ENCODE measurements at places on chromosomes 2 and 18.

DNA sequence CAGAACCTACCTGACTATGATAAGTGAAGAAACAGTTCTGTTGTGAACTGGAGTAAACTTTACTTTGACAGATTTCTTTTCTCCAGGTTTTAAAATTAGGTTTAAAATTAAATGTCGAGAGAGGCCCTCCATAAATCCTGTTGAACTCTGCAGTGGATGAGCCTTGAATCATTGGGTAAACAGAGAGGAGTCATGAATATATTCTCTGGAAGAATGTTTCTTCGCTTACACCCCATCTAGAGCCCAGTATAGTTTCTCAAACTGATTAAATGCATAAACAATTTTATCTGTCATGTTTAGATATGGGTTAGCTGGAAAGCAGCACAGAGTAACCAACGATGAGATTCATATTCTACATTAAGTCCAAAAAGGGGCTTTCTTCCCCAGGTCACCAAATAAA is 84.0 kb downstream of the ZAP70 start:
- no peak for DNase-seq

GRCh38 chr2:29187926-29188325 is 72.7 kb downstream of the CLIP4 start:
- DNase-seq, result no peak

DNA sequence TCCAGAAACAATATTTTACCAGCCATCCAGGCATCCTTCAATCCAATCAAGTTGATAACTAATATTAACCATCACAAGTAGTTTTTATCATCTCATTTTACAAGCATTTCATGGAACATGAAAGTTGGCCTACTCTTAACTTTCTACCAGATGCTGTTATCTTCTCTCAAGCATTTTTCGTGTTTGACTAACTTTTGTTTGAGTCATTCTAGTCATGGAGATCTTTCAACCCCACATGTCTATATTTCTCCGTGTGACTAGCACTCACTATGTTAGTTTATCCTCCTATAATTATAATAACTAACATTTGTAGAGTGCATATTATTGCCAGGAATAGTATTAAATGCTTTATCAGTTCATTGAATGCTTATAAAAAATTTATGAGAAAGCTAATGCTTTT is 307.0 kb upstream of the CWC22 start:
- DNase-seq, result no peak

GRCh38 chr2:66667301-66667700 is 232.4 kb downstream of the MEIS1 start:
- no peak for DNase-seq

- no peak for DNase-seq
Observed at GRCh38 chr2:236179236-236180075, 11.3 kb upstream of the GBX2 start.

DNA sequence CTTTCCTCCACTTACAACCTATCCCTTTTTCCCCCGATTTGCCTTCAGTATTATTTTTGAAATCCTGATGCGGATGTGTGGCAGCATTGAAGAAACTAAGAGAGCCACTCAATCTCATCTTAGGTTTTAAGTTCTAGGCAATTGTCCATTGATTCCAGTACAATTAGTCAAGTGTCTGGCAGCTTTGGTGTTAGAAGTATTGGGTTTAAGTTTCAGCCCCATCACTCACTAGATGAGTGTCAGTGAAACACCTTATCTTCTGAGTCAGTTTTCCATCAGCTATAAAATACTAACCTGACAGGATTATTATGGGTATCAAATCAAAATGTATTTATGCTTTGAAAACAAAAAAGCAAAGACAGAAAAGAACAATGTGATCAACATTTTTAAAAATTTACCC is 16.8 kb upstream of the CUL3 start:
- DNase-seq, result no peak

DNA sequence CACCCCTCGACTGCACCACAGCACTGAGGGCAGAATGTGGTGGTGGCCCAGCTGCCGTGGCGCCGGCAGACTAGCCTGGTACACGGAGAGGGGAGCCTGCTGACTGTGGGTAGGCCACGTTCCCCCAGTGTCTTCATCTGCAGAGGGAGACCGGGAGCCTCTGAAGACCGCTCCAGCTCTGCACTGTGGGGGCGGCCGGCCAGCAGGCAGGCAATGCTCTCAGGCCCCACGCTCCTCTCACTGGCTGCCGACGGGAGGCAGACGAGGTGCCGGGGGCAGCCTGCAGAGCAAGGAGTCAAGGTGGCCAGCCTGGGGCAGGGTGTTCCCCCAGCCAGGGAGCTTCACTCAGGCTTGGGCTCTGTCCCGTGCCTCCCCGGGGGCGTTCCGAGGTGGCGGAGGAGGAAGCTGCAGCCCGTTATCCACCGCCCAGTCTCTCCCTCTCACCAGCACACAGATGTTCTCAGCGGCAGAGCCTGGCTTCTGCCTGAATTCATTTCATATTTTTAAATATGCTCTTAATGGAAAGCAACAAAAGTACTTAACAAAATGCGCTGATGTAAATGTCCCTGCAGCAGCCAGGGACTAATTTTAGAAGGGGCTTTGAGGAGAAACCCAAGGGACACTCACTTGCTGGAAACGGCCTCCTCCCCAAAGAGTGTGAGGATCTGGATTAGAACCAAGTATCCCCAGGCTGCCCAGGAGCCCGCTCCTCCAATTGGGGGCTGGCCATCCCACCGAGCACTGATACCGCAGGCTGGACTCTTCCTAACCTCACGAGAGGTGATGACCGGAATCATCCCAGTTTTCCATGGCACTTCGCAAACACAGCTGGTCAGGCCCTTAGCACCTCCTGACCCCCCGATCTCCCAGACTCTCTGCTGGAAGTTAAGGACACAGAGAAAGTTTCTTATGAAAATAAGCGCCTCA is 87.8 kb downstream of the HDAC4 start:
- no peak for DNase-seq

DNA sequence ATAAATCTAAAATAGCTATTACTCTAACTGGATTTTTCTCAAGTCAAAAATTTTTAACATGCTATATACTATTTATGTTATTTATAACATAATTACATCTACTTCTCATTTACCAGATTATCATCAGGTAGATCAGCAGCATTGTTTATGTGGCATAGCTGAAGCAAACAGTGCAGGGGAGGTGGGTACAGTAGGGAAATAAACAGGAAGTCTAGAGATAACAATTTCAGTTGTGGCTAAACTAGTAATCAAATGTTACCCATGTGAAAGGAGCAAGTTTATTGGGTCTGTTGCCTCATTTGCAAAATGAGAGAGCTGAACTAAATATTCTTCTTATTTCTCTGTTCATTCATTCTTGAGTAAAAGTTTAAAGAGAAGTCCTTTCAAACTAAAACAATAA is 27.7 kb downstream of the GFPT1 start:
- no peak for DNase-seq

DNA sequence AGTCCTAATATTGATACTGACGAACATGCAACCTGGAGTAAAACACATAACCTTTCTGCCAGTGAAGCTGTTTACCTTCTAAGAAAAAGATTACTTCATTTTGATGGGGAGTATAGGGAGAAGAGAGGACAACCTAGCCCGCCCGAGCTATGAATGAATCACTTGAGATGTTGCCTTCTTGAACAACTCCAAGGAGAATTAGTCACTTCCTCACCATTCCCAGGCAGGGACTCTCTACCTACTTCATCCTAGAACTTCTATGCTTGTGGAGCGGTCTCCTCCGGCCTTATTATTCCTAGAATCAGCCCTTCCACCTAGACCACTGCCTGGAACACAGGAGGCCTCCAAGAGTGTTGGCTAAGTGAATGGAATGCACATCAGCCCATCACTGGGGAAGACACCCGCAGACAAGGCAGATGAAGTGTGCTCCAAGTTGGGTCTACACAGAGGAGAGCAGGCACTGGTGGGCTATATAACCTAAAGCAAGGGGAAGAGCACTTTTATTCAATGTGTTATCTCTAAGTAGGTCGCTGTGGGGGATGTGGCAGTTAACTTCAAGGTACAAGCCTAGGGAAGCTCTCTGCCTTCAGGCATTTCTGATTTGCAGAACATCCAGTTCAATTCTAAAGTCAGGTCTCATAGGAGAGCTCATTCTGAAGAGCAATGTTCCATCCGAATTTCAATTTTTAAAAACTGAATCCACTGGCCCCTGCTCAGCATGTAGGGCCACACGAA is 57.4 kb downstream of the STK39 start:
- DNase-seq, result no peak

DNA sequence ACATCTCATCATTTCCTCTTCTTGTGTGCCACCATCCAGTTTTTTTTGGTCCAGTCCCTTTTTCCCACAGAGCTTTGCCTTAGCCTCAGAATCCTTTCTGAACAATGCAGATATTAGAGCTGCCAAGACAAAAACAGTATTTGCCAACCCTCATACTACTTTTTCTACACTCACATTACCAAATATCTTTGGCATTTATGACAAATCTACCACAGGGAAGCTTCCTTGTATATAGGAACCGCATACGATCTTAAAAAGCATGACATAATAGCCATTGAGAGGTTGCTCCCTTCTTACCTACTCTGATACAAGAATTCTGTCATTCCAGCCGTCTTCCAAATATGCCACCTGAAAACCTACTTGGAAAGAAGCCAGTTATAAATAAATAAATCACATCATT is 9.4 kb downstream of the ZNF24 start:
- DNase-seq, result no peak

DNA sequence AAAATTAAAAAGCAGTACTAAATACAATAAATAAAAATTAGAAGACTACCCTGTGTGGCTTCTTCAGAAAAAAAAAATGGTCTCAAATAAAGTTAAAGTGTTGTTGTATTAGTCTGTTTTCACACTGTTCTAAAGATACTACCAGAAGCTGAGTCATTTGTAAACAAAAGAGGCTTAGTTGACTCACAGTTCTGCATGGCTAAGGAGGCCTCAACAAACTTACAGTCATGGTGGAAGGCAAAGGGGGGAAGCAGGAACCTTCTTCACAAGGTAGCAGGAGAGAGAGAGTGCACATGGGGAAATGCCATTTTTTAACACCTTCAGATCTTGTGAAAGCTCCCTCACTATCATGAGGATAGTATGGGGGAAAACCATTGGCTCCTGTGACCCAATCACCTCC is 612.8 kb downstream of the RNF144A start:
- no peak for DNase-seq

GRCh38 chr2:215579809-215580208 is 143.9 kb upstream of the FN1 start:
- DNase-seq, result no peak
